ENCODE measurements at places on chromosomes 7 and 10.

DNA sequence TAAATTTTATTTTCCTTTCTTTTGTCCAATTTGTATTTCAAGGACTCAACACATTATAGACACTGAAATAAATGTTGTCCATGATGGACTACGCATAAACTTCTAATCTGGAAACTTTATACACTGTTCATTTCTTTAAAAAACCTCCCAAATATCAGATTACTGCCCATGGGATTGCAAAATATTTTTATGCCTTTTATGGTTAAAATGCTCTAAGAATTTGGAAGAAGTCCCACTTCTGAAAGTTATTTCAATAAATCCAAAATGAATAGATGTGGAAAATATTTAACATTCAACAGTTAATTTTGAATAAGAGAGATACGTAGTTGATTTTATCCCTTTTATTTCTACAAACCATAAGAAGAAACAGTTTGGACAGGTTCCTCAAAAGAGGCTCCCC lies 46.1 kb downstream of the CABCOCO1 start:
- DNase-seq, result no peak

- DNase-seq, result peak; percentile 76
Measured at GRCh38 chr7:99997545-99998137, 17.8 kb upstream of the ZKSCAN1 start.

DNA sequence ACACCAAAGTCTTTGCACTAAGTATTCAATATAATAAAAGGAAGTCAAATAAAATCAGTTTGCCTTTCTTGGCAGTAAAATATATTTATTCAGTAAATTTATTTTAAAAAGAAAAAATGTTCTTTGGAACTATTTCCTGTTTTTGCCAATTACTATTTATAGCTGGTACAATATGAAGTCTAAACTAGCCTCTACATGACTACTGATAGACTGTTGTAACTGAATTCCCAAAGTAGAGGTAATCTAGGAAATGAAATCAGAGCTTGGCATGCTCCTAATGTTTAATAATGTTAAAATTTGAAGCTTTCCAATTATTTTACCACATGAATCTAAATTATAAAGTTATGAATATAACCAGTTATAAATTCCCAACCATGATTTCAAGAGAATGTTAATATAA lies 385.5 kb downstream of the SEMA3D start:
- no peak for DNase-seq

GRCh38 chr10:63917363-63917762 lies 396.2 kb downstream of the REEP3 start:
- no peak for DNase-seq

DNA sequence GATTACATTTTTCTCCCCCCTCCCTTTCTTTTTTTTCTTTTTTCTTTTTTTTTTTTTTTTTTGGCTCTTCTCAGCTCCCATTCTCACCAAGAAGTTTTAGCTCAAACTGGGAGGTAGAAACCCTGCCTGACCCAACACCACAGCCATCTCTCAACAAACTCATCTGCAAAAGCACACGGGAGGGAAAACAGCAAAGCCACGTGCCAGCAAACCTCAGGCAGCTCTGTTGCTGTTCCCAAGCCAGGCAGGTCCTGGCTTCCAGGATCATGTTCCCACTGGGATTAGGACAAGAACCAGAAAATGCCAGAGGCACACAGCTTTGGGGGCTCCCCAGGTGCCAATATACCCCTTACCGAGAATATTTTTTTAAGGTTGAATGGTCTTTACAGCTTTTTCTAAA lies 56.7 kb downstream of the ITIH5 start:
- DNase-seq, result no peak

- DNase-seq, result no peak
Measured at GRCh38 chr10:1778375-1778969, 41.1 kb upstream of the ADARB2 start.

All from GM23338 (cell line).